ENCODE measurements at places on chromosomes 12 and 14. TPM values are rescaled to one million over a fixed set of nuclear protein-coding genes. Genes with fewer than 3 reads are reported as not detected.

The CLEC1B gene
- not detected for total RNA-seq

The NTF3 gene
- total RNA-seq = 3.3 TPM

GRCh38 chr12:66380769-66381535 lies 78.7 kb downstream of the HELB start:
- DNase-seq = no peak

DNA sequence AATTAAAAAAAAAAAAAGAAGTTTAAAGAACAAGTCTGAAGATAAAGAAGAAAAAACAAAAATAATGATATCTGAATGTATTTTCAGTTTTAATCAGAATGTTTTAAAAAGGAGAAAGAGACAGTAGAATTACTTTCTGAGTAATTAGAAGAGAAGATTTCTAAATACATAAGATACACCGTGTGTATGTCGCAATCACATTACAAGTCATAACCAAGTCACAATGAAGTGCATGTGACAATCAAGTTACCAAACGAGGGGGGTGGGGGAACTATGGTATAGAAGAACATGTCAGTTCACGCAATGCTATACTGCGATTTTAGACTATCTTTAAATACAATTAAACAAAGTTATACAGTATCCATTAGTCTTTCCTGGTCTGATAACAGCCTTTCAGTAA lies 1464.1 kb upstream of the FLRT2 start:
- no peak for DNase-seq

DNA sequence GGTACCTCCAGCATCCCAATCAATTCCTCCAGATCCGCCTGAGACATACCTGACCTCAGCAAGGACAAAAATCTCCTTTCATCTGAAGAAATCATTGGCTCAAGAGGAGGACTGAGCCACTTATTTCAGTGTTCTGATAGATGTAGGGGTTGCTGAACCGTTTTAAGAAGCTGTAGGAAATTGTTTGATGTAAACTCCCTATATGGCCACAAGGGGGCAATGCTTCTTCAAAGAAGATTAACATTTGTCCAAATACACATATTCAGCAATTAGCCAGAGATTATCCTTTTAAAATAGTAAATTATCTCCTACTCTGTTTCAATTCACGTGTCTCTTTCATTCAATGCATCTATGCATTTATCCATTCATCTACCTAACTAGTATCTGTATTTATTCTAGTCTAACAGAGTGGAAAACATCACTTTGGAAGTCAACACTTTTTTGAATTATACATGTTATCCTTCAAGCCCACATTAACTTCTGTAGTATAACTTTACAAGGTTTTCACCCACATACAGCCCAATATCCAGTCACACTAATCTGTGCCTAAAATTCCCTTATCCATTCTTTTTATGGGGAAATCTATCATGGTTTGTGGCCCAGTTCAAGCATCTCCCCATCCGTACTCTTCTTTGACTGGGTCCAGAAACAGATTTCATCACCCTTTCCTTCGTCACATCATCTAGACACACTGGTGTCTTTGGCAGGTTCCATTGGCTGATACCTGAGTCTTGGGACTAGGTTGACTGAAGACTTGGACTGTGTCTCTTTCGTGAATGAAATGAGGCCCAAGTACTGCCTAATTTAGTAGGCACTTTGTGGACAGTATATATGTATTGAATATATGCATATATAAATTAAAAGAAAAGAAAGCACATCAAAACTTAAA lies 411.0 kb upstream of the OR4E1 start:
- DNase-seq = peak; percentile 67
